Esophagus mucosa (tissue), 1 donor: ENCODE measurements at places on chromosomes 5 and 9. TPM values are rescaled to one million over a fixed set of nuclear protein-coding genes. Genes with fewer than 3 reads are reported as not detected.

PFDN1 gene
- 33.5 TPM for total RNA-seq

SOHLH1 gene
- total RNA-seq: not detected

DNA sequence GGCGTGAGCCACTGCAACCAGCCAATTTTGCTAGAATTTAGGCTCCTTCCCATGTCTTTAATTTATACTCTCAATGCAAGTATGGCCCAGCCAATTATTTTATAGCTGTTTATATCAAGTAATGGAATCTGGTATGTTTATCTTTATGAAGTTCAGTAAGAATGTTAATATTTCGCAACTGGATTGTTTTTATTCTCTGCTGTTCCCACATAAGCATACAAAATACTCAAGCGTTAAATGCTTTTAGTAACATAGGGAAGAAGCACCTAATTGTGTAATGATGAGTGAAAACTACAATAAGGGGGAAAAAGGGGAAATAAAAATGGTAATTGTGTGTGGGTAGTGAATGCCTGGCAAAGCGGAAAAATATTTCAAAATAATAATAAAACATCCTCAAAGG is 21.3 kb downstream of the PWWP2A start:
- ATAC-seq: no peak

PLCXD3 gene
- total RNA-seq: 0.48 TPM

SNCAIP gene
- total RNA-seq: 2.3 TPM

GRCh38 chr5:132417889-132418485 is 48.5 kb downstream of the SLC22A5 start:
- no peak for ATAC-seq

DNA sequence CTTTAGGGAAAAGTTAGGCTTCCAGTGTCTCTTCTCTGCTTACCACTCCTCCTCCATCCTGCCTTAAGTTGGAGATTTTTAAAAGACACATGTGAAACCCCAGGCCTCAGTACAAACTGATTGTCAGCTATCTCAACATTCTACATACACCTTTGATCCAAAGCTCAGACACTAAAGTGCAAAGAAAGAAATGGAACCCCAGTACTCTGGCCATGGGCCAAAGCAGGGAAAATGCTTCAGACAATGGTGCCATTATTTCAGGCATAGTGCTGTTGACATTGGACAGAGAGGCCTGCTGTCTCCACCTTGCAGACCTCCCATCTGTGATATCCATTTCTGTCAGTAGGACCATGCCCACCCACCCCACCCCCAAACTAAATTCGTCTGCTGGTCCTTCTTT is 49.1 kb downstream of the G3BP1 start:
- ATAC-seq: no peak

GRCh38 chr9:13791816-13792215 is 512.3 kb upstream of the MPDZ start:
- no peak for ATAC-seq

DNA sequence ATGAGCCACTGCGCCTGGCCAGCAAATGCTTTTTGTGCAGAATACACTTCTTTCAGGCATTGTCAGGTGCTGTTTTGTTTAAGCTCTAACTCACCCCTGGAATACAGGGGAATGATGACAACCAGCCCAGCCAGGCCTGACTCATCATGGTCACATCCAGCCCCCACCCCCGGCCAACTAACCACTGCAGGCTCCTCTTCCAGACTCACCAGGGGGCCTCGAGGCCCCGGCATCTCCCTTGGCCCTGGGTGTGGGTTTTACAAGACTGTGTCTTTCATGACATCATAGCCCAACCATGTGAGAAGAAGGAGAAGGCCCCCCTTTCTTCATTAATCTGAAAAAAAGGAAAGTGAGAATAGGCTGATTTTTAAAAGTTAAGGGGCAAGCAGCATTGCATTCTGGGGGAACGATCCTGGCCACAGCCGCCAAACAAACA is 35.5 kb downstream of the OLFML2A start:
- no peak for ATAC-seq

PLPP7 gene
- total RNA-seq: 0.28 TPM

- no peak for ATAC-seq
Observed at GRCh38 chr5:24110004-24110615, 534.7 kb downstream of the CDH10 start.

DNA sequence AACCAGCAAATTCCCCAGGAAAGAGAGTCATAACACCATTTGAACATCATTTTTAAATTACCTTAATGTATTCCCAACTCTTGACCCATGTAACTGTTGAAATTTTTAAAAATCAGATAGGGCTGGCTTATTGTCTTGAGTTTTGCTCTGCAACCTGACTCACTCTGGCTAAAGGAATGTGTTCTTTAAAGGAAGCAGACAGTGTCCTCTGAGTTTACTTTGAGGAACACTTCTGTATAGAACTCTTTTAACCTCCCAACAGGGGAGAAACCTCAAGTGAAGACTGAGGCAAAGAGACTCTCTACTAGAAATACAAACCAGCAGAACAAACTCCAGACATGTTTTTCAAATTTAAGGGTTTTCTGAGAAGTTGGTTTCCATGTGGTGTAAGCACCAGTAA is 248.9 kb downstream of the CWC27 start:
- no peak for ATAC-seq

GRCh38 chr9:86974421-86974820 is 27.1 kb upstream of the GAS1 start:
- ATAC-seq: no peak

GRCh38 chr9:94649100-94649819 is 9.9 kb upstream of the FBP1 start:
- ATAC-seq: peak; percentile 94

OR1J1 gene
- not detected for total RNA-seq

GRCh38 chr9:137233143-137233980 is 2.7 kb downstream of the SLC34A3 start:
- peak; percentile 0 for ATAC-seq

ADRA1B gene
- not detected for total RNA-seq

GRCh38 chr9:112705768-112706427 is 12.0 kb downstream of the INIP start:
- peak; percentile 68 for ATAC-seq

HRCT1 gene
- 1.2 TPM for total RNA-seq

GRCh38 chr5:133618141-133618540 is 5.8 kb upstream of the FSTL4 start:
- ATAC-seq: no peak

GRCh38 chr9:130372057-130372456 is 72.7 kb upstream of the ASS1 start:
- no peak for ATAC-seq

CCDC69 gene
- total RNA-seq: 8.4 TPM

- no peak for ATAC-seq
Observed at GRCh38 chr5:39211773-39212172, 7.6 kb downstream of the FYB1 start.

TAF11L5 gene
- not detected for total RNA-seq

DNA sequence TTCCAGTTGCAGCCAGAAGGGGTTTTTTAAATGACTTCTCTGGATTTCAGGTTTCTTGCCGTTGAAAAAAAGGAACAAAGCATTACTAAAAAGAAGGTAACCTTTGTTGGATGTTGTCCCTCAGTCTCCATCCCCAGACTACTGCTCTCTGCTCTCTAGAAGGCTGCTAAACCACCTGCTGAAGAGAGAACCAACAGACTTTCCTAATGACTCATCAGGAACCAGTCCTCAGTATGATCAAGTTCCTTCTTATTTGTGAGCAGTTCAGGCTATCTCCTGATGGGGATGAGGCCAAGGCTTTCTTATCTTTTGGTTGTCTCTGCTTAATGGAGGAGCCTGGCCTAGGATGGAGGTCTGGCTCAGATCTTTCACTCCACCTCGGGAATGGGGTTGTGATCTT is 4.1 kb downstream of the KIF4B start:
- ATAC-seq: no peak

SLCO4C1 gene
- total RNA-seq: not detected
